ENCODE measurements at places on chromosomes 3 and 15. TPM values are rescaled to one million over a fixed set of nuclear protein-coding genes. Genes with fewer than 3 reads are reported as not detected.

DNA sequence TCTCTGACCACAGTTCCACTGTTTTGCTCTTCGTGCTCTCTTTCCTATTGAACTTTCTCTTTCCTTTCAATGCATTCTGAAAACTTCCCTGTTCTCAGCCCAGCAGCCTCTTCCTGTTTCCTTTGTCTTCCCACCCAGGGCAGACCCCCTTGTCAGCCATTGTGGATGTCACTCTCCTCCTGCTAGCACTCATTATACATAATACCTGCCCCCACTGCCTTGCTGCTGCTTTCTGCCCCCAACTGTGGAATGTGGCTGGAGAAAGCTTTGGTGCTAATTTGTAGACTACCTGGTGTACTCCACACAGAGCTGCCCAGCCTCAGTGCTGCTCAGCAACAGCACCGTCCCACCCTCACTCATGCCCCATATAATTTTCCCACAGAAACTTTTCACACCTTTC is 80.2 kb downstream of the CHCHD6 start:
- no peak overlapping the region for H3K4me3 ChIP-seq
- H3K36me3 ChIP-seq = peaks cover 21% of the 10 kb centered on the region
- no peak overlapping the region for H3K27ac ChIP-seq

DNA sequence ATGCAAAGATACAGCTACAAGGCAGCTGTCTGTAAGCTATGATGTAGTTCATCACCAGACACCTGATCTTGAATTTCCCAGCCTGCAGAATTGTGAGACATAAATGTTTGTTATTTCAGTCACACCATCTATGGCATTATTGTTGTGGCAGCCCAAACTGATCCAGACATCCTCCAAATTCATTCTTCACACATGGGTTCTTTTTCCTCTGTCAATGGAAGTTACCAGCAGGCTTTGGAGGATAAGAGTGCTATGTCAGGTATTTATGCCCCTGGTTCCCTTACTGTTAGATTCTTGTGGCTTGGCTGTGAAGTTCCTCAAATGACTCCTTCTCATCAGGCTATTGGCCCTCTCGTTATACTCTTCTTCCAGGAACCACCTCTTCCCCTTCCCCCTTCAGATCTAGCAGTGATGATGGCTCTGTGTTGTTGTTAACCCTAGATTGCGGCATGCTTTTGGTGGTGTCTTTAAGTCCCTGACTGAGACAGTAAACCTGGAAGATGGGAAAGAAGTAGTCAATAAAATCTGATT is 91.0 kb upstream of the CHMP2B start:
- no peaks in the 10 kb centered on the region for H3K36me3 ChIP-seq
- H3K27me3 ChIP-seq = no peaks in the 10 kb centered on the region
- no peak overlapping the region for H3K4me3 ChIP-seq
- H3K4me1 ChIP-seq = no peaks in the 10 kb centered on the region
- no peak for DNase-seq

- H3K36me3 ChIP-seq = no peaks in the 10 kb centered on the region
- H3K4me1 ChIP-seq = no peaks in the 10 kb centered on the region
- no peak for DNase-seq
These were observed 148.3 kb upstream of the ARHGEF26 start for GRCh38 chr3:153972862-153973261.

DNA sequence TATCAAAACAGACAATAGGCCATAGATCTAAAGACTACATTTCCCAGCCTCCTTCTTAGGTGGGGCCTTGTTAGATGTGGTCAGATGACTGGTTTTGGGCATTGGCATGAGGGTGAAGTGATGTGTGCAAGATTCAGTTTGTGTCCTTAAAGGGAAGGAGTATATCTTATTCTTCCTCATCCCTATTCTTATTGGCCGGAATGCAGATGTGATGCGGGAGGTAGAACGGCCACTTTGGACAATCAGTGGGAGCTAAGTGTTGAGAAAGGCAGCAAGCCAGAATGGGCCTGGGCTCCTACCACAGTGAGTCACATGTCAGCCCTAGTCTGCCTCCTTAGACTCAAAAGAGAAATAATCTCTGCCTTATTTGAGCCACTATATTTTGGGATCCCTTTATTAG is 89.8 kb upstream of the MEX3B start:
- peaks cover 28% of the 10 kb centered on the region for H3K36me3 ChIP-seq
- H3K4me1 ChIP-seq = peaks cover 10% of the 10 kb centered on the region
- no peaks in the 10 kb centered on the region for H3K27me3 ChIP-seq

- H3K27ac ChIP-seq = no peak overlapping the region
- no peak overlapping the region for H3K4me3 ChIP-seq
- no peaks in the 10 kb centered on the region for H3K4me1 ChIP-seq
- peaks cover 3% of the 10 kb centered on the region for H3K27me3 ChIP-seq
- peak; percentile 39 for DNase-seq
These were observed 452.1 kb upstream of the PPP2R3A start for GRCh38 chr3:135513106-135514059.

- no peak for DNase-seq
- no peak overlapping the region for H3K27ac ChIP-seq
- H3K27me3 ChIP-seq = no peaks in the 10 kb centered on the region
- H3K4me3 ChIP-seq = no peak overlapping the region
- H3K4me1 ChIP-seq = no peaks in the 10 kb centered on the region
- peaks cover 7% of the 10 kb centered on the region for H3K36me3 ChIP-seq
These were observed 311.4 kb downstream of the LPP start for GRCh38 chr3:188465311-188465710.

DNA sequence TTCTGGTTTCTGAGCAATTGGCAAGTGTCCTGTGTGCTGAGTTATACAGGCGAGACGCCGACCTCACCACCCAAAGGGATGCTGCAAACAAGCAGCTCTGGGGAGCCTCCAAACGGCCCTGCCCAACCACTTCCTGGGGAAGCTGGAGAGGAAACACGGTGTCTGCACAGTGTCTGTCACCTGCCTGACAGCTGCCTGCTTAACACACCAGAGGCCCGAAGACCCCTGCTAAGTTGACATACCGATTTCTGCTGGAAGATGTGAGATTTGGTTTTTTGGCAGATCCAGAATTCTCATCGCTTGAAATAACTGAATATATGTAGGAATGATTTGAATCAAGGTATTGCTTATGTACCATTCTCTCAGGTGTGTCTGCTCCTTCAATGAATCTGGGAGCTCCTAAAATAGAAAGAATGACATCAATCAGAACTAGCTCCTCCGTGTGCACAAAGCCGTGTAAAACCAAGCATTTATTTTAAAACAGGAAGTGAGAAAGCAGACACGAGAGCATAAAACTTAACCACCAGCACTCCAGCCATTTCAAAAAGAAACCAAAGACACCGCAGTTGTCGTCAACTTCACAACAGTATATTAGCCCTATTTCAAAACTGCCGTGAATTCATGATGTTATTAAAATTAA is 27.2 kb downstream of the LRRC2 start:
- peak overlapping the region; percentile 54 for H3K4me3 ChIP-seq
- DNase-seq = peak; percentile 86
- peaks cover 60% of the 10 kb centered on the region for H3K4me1 ChIP-seq
- no peaks in the 10 kb centered on the region for H3K27me3 ChIP-seq
- peak overlapping the region; percentile 83 for H3K27ac ChIP-seq

- H3K27me3 ChIP-seq = no peaks in the 10 kb centered on the region
- H3K4me1 ChIP-seq = no peaks in the 10 kb centered on the region
- H3K27ac ChIP-seq = no peak overlapping the region
- H3K4me3 ChIP-seq = no peak overlapping the region
- no peak for DNase-seq
These were observed 54.3 kb downstream of the CYFIP1 start for GRCh38 chr15:22925875-22926274.

The PAQR5 gene
- not detected for total RNA-seq

The A4GNT gene
- not detected for total RNA-seq

The ARPP21 gene
- not detected for total RNA-seq
